Left cardiac atrium (tissue), 4 donors: ENCODE measurements at places on chromosomes 7 and 10.

DNA sequence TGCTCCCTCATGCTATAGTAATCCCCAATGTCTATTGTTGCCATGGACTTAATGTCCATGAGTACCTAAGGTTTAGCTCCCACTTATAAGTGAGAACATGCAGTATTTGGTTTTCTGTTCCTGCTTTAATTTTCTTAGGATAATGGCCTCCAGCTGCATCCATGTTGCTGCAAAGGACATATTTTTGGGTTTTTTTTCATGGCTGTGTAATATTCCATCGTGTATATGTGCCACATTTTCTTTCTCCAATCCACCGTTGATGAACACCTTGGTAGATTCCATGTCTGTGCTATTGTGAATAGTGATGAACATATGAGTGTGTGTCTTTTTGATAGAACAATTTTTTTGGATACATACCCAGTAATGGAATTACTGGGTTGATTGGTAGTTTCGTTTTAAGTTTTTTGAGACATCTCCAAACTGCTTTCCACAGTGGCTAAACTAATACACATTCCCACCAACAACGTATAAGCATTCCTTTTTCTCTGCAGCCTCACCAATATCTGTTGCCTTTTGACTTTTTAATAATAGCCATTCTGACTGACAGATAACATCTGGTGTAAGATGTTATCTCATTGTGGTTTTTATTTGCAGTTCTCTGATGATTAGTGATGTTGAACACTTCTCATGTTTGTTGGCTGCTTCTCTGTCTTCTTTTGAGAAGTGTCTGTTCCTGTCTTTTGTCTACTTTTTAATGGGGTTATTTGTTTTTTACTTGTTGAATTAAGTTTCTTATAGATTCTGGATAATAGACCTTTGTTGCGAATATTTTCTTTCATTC, 68.8 kb upstream of the IFRD1 start:
- no peak for DNase-seq

DNA sequence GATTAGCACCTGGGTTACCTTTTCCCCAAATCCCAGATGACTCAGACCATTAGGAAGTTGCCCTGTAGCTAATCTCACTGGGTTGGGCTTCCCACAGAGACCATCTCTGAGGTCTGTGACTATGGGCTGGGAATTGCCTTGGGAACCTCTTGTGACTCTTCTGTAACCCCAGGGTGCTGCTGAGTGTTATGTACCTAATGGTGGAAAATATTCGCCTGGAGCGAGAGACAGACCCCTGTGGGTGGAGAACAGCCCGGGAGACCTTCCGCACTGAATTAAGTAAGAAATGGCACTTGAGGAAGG, 20.0 kb downstream of the STRIP2 start:
- DNase-seq, result no peak

DNA sequence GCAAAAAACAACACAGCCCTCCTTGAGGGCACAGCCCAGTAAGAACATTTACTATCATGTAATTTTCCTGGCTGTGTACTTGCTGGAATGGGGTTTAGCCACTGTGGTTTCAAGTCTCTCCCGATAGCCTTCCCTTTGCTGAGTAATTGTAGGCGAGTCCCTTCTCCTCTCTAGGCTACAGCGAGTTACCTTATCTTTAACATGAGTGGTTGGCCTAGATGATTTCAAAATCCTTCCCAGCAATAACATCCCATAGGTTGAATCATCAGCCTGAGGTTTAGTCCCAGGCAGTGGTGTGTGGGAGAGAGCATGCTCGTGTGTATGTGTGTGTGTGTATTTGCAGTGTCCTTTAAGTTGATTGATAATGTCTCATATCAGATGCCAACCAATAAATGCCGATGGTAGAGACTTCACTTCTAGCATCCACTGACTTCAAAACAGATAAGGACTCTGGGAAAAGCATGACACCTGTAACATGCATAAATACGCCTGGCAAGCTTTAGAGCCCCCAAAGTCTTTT, 142.9 kb upstream of the ZMIZ1 start:
- DNase-seq, result no peak

DNA sequence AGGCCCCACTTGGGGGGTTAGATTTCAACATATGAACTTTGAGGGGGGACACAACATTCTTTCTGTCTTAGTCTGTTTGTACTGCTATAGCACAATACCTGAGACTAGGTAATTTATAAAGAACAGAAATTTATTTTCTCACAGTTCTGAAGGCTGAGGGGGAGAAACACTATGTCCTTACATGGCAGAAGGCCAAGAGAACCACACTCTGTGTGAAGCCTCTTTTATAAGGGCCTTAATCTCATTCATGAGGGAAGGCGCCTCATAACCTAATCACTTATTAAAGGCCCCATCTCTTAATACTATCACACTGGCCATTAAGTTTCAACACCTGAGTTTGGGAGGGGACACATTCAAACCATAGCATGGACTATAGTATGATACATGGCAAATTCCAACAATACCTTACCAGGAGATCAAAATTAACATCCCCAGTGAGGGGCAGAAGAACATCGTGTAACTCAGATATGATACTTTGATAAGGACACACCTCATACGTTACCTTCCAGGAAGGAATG, 9.3 kb upstream of the PDLIM1 start:
- no peak for DNase-seq

GRCh38 chr7:20075440-20075839, 141.7 kb downstream of the MACC1 start:
- DNase-seq, result no peak

- DNase-seq, result no peak
Observed at GRCh38 chr7:130875265-130875741, 141.3 kb upstream of the KLF14 start.
